ENCODE measurements at places on chromosomes 12 and 14.

DNA sequence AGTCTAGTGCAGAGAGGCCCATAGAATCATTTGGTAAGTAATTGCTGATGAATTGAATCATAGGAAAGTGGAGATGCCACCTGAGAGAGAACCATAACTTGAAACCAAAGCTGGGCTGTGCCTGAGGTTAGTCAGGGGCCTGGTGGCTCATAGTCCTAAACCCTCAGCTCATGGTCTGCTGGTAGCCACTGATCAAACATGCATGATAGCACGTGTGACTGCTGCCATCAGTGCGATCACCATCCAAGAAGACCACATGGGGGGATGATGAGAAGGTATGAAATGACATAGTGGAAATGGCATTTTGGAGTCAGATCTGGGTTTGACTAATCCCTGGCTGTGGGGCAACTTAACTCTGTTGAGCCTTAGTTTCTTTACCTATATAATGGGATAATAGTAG lies 190.5 kb downstream of the CACNA1C start:
- no peak for DNase-seq

DNA sequence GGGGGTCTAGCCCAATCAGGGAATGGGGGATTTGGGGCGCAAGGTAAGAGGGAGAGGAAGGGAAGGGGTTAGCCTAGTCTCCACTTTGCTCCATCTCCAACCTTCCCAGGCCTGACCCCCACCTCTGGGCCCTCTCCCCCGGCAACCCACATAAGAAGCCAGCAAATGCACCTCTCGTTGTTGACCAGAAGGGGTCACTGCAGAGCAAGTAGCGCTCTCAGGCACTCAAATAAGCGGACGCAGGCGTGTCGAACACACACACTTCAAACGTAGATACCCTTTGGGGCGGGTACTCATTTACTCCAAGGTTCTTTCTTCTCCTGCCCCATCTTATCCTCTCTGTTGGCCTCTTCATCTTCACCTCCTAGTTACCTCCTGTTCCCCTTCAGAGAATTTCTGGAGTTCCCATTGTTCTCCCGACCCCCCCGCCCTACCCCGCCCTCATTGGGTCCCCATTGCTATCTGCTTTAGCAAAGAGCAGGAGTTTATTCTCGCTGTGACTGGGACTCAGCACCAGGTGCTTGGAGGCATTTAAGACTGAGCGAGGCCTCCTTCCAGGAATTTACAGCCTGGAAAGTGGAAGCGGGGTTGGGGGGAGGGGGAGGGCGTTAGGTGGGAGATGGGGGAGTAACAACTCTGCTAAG lies 1.5 kb upstream of the SRRM4 start:
- DNase-seq: no peak

- DNase-seq: no peak
Observed at GRCh38 chr14:65038966-65039365, 52.3 kb downstream of the FNTB start.

DNA sequence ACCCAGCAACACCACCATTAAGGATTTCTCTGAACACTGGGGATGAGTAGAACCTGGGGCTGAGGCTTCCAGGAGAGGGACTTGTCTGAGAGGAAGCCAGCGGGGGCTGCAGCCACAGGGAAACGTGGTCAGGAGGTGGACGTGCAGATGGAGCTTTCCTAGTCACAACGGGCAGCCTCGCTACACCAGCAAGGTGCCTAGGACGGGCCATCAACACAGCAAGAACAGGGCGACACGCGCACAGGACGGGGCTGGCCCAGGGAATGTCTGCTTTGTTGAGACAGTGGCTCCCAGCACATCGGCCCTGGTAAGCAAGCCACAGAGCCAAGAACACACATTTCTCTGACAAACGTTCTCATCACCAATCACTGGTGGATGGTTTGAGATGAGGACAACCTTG lies 25.3 kb downstream of the ANKLE2 start:
- no peak for DNase-seq

DNA sequence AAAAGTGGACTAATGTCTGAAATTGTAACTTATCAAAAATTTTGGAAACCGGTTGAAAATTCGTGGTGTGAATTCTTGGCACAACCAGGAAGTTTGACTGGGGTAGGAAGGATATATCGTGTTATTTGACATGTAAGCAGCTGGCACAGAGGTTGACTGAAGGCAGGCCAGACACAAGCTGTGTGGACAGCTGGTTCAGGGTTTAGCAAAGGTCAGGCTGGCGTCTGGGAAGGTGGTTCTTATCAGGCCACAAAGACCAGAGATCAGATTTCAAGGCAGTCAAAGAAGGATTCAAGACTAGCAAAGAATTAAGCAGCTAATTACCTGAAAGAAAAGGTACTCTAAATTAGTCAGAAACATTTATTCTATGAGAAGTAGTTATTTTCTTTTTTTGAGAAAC lies 450.2 kb upstream of the MDGA2 start:
- DNase-seq: no peak

Measured in non-pigmented ciliary epithelial cell (primary cell).